ENCODE measurements at places on chromosomes 12 and 14. TPM values are rescaled to one million over a fixed set of nuclear protein-coding genes. Genes with fewer than 3 reads are reported as not detected.

Gene GNG2
- 8.3 TPM for total RNA-seq

Gene LHX5
- not detected for total RNA-seq

Gene DGLUCY
- 86.1 TPM for total RNA-seq

Gene INSM2
- total RNA-seq = not detected

Gene RFX4
- total RNA-seq = not detected

Gene AQP6
- total RNA-seq = under 0.01 TPM

All from smooth muscle cell of the coronary artery (primary cell).